ENCODE measurements at places on chromosomes 3 and 15.

DNA sequence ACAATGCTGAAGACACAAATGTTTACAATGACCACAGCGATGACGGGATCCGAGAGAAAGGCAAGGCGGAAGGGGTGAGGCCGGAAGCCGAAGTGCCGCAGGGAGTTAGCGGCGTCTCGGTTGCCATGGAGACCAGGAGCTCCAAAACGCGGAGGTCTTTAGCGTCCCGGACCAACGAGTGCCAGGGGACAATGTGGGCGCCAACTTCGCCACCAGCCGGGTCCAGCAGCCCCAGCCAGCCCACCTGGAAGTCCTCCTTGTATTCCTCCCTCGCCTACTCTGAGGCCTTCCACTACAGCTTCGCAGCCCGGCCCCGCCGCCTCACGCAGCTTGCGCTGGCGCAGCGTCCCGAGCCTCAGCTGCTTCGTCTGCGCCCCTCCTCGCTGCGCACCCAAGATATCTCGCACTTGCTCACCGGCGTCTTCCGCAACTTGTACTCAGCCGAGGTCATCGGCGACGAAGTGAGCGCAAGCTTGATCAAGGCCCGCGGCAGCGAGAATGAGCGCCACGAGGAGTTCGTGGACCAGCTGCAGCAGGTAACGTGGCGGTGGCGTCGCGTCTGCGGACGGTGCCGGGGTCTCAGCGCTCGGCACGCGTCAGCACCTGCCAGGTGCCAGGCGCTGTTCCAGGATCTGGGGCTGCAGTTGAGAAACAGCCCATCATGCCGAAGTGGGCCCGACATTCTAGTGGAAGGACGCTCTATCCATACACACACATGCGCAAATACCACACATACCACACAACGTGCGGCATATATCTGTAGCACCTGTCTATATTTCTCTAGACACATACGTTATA is at the start of gene DLEC1:
DLEC1 (plus strand) TSS at position 108 of the 798 bp plus-strand sequence; CDS start at position 126, 18 bp downstream.
- DNase-seq, result no peak

GRCh38 chr15:33026614-33027013 is 167.9 kb downstream of the FMN1 start:
- DNase-seq, result no peak

DNA sequence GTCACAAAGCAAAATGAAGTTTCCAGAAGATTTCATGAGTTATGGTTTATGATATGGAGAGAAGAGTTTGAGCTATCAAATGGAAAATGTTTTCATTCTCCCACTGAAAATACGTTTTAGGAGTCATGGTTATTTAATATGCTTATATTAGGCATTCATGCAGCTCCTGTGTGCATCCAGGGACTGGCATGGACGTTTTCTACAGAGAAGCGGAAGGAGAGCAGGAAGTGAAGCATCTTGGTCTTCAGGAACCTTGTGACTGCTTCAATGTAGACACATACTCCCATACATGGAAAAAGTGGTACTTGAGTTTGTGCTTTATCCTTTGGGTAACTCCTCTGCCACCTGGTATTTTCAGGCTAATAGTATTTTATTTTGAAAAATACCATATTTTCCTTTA is 43.3 kb upstream of the TOP2B start:
- DNase-seq, result no peak

GRCh38 chr3:143821862-143822261 is 26.4 kb downstream of the SLC9A9 start:
- no peak for DNase-seq

- no peak for DNase-seq
Observed at GRCh38 chr15:86689006-86689405, 609.3 kb downstream of the AGBL1 start.

DNA sequence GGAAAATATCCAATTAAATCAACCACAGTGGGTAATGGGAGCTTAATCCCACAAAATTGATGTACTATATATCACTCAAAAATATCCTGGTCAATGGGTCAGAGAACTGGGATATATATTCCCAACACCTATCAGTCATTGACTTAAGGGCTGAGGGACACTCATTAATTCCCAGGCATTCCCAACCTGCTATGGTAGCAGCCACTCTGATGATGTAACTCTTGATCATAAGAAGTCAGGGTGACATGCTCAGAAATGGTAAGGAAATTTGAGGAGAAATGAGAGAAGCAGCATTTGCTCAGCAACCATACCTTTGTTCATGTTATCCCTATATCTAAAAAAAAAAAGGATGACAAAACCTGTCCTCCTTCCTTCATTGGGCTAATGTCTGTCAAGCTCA is 3.1 kb upstream of the PLOD2 start:
- no peak for DNase-seq

GRCh38 chr3:150602426-150603152 is 532 bp upstream of the SELENOT start:
- no peak for DNase-seq

DNA sequence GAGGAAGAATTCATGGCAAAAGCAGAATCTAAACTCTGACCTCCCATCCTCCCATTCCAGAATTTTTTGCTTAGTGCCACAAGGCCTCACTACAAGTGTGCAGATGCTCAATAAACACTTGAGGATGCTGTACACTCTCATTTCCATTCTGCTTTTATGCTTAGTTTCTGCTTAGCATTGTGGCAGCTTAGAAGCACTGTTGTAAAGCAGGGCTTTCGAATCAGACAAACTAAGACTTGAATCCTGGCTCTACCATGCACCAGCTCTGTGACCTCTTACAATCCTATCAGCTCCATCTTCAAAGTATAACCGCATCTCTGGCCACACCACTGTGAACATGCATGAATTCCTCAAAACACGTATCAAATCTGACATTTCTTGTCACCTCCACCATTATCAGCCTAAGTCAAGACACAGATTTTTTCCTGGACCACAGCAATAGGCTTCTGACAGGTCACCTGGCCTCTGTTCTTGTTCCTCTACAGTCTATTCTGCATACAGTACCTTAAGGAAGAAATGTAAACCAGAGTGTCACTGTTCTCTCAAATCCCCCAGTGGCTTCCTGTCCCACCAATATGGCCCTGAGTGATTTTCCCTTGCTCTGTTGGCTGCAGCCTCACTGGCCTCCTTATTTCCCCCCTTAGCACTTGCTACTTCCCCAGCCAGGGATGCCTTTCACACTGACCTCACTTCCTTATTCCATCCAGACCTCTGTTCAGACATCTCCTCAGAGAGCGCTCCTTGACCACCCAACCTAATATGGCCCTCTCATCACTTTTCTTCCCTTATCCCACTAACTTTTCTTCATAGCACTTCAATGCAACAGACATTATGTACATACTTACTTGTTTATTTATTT is 8.1 kb upstream of the PHC3 start:
- DNase-seq, result no peak
